ENCODE measurements at places on chromosomes 3 and 15.

GRCh38 chr3:184766555-184767261 lies 45.3 kb upstream of the VPS8 start:
- no peak for DNase-seq

- no peak for DNase-seq
These were observed 116.5 kb downstream of the THSD4 start for GRCh38 chr15:71231758-71232157.

DNA sequence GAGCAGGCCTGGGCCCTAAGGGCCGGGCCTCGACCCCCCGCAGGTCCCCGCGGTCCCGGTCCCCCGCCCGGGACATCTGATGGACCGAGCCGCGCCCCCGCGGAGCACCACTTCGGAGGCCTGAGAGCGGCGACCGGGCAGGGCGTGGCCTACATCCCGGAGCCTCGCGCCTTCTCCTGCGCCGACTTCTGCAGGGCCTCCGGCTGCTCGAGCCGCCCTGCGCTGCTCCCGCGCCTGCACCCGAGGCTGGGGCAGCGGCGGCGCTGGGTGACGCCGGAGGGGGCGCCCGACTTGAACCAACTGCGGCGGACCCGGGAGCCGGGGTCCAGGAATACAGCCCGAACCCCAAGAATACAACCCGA lies 14.9 kb upstream of the GP9 start:
- DNase-seq, result no peak

GRCh38 chr3:120077731-120078130 lies 16.5 kb downstream of the GSK3B start:
- DNase-seq, result no peak

DNA sequence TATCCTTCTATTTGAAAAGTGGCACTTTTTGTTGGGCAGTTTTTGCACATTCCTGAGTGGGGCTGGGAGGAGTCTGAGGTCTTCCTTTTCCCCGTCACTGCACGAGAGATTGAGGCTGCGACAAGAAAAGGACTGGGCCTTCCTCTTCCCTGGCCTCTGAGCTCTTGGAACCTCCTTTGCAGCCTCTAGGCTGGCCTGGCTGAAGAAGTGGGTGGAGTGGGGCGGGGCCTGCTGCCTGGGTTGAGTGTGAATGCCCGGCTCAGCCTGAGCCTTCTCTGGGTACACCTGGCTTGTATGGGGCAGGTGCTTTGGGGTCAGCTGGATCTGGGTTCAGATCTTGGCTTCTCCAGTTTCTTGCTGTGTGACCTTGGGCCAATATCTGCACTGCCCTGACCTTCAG lies 43.1 kb downstream of the PLXNA1 start:
- no peak for DNase-seq

- DNase-seq, result no peak
These were observed 19.1 kb upstream of the SCAANT1 start for GRCh38 chr3:63931290-63931689.

- DNase-seq, result no peak
These were observed 108.4 kb upstream of the ZNF385D start for GRCh38 chr3:21859124-21860081.

DNA sequence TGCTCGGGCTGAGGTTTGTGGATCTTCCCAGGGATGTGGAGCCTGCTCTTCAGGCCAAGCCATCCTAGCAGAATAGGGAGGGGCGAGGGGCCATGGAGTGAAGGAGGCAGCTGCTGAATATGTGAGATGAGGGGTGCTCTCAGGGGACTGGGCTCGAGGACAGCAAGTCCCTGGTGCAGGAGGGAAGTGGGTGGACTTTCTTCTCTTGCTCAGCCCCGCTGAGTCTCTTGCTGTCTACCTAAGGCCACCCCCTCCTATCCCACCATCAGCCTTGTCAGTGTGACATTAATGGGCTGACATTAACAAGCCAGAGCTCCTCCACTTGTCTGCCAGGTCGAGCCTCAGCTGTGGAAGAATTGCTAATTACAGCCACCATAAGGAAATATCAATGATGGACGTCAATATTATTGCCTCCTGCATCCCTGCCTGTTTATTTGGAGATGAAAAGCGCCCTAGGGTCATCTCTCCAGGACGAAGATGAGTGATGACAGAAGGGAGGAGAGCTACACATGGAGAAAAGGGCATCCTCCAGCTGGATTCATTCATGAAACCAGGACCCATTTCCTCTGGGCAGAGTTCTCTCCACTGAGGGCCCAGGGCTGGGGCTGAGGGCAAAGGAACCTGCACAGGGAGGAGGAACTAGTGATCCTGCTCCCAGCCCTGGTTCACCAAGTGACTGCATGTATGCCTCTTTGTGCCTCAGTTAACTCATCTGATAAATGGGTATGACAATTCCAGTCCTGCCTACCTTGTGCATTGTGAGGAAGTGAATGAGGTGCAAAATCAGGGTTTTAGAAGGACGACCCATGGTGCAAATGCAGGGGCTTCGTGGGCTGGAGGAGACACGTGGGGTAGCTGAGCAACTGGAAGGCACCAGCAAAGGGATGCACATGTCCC lies 34.9 kb upstream of the LINGO1 start:
- no peak for DNase-seq

DNA sequence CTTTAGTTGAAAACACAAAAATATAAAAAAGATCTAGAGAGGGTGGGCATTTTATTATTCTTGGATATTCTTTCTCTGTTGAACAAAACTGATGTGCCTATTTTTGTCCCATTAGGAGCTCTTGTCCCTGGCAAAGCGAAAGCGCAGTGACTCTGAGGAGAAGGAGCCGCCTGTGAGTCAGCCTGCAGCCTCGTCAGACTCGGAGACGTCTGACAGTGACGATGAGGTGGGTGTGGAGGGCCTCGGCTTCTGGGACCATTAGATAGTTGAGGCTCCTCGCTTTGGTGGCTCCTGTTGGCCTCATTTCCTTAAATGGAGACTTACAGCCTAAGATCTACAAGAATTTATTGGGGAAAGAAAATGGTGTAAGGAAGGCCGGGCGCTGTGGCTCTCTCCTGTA lies 21.3 kb downstream of the RTF1 start:
- DNase-seq, result no peak

- no peak for DNase-seq
These were observed 123.6 kb upstream of the BHLHE40 start for GRCh38 chr3:4855676-4856075.

- DNase-seq, result no peak
These were observed 311.2 kb upstream of the NAALADL2 start for GRCh38 chr3:174547801-174548435.

DNA sequence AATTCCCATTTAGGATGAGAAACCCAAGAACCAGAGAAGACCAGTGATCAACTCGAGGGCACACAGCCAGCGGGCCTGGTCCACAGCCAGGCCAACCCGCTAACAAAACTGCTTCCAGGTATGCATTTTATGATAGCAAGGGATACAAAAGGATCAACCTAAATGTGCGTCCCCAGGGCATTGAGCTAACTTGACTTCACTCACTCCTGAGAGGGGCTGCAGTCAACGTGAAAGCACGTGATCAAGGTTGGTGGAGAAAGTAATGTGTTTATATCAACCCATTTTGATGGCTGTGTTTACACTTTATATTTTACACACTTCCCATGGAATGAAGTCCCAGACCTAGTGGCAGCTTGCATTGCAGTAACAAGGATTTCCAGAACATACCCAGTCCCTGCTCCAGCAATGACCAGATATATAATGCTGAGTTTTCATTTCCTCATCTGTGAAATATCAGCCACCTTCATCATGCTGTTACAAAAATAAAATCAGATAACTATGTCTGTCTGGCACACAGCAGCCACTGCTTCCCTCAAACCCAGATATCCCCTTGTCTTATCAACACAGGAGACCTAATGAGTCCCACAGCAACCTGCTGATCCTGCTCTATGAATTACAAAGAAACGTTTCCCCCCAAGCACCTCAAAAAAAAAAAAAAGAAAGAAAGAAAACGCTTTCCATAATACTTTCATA lies 2.0 kb downstream of the KLHL6 start:
- no peak for DNase-seq

DNA sequence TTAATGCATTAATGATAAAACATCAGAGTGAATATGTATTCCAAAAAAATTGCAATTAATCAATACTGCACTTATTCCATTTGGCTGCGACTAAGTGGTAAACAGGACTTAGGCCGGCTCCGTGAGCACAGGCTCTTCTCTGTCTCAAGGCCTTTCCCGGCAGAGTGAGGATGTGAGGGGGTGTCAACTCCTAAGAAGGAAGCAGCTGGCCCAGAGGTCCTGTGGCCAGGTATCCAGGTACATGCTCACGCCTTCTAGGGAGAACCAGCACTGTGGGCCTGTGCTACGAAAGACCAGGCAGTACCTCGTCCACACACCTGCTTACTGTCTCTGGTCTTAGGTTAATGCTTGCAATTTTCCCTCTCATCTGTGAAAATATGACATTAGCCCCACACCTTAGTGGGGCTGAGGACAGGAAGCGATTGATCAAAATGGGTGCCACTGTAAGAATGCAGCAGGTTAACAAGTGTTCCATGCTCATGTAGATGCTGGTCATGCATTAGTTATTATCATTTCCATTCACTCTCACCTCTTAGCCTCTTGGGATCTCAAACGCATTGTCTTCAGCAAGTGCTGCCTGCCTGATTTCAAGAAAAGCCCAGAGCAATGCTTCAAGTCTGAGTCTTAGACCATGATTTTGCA lies 175.3 kb downstream of the ABHD5 start:
- no peak for DNase-seq

- no peak for DNase-seq
These were observed 6.5 kb upstream of the TBC1D23 start for GRCh38 chr3:100254168-100254777.

GRCh38 chr3:104933972-104934371 lies 432.7 kb upstream of the ALCAM start:
- DNase-seq, result no peak

- no peak for DNase-seq
These were observed 72.6 kb upstream of the DPH6 start for GRCh38 chr15:35618260-35619188.

GRCh38 chr3:111577798-111578685 lies 17.1 kb downstream of the ZBED2 start:
- DNase-seq, result no peak

- no peak for DNase-seq
These were observed 29.8 kb downstream of the ITPR1 start for GRCh38 chr3:4522947-4523346.

Measured in stimulated activated CD8-positive, alpha-beta memory T cell treated with anti-CD3 and anti-CD28 coated beads, Interleukin-15, amount 100 ng/mL, for 48 hours (primary cell).